Body of pancreas (tissue), 4 donors: ENCODE measurements at places on chromosomes 13 and 19.

DNA sequence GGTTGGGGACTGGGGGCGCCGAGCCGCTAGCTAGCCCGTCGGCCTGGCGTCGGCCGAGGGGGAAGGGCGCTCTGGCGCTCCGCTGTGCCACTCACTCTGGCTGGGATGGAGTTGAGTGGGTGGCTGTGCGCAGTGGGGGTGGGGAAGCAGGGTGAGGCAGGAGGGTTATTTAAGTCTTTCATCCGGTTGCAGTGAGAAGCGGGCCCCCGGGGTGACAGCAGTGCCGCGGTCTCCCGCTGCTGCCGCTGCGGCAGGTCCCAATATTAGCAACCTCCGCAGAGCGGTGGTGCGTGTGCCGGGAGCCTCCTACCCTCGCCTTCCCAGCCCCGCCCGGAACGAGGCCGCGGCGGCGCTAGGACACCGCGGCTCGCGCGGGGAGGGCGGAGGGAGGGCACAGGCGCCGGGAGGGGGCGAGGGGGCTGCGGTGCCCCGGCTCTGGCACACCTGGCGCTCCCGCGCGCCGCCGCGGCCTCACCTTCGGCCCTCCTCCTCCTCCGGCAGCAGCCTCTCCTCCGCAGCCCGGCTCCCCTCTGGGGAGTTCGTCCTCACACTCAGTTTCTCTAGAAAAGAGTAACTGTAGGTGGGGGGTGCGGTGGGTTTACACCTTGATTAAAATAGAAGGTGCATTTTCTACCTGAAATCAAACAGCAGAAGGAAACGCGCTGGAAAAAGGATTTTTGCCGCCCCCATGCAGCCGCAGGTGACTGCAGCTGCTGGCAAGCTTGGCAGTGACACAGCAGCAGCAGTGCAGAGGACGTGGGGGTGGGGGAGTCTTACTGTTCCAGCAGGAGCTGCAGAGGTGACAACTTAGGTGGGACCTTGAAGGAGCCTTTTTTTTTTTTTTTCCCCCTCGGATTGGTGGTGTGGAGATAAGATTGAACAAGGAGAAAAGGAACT lies 4.5 kb downstream of the FGF9 start:
- DNase-seq: peak; percentile 56

DNA sequence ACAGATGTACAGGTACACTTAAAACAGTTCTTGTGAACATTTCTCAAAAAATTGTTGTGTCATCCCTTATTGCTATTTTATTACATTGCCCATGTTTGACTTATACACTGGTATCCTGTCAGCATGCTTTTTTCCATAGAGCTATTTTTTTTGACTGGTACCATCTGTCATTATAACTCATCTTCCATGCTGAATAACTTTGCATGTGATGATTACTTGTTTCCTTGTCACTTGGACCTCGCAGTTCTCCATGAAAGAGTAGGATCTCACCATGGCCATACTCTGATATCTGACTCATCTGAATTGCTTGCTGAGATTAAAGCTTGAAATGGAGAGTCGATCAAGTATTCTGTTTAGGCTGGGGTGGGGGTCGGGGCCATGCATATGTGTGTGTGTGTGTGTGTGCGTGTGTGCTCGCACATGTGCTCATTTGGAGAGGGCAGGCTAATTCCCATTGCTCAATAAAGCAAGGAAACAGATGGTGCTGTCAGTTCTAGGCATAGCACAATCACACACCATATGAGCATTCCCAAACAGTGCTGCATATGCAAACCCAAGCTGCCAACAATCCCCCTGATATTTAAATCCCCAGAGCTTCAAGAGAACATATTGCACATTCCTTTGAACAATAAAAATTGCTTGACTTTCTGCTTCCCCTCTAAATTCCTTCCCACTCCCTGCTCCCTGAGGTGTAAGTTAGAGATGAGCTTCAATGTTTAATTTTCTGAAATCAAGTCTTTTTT lies 62.9 kb downstream of the NHLRC3 start:
- no peak for DNase-seq

DNA sequence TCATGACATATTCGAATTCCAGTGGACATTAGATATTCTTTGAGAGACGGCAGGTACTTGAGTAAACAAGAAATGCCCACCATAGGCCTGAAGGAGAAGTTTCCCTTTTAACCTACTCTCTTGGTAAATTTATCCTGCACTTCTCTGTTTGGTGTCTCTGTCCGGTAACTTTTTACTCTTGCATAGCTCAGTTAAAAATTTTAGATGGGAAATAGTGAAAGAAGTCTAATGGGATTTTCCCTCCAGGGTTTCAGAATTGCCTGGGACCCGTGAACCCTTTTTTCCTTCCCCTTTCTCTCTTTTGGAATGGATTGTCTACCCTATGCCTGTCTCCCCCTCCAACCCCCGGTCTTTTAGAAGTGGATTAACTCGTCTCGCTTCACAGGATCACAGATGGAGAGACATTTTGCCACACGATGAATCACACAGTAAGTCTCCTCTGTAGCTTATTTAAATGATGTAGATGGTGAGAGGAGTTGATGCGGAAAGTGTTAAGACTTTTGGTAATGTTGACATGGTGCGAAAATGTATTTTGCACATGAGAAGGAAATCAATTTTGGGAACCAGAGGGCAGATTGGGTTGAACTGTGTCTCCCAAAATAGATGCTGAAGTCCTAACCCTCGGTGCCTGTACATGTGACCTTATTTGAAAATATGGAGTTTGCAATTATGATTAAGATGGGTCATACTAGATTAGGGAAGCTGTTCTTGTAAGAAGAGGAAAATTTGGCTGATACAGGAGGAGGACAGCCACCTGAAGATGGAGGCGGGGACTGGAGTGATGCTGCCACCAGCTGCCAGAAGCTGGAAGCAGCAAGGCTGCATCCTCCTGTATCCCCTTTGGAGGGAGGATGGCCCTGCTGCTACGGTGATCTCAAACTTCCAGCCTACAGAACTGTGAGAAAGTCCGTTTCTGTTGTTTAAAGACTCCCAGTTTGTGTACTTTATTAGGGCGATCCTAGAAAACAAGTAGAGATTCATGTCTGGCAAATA lies 711 bp upstream of the MIPEP start:
- DNase-seq: no peak

DNA sequence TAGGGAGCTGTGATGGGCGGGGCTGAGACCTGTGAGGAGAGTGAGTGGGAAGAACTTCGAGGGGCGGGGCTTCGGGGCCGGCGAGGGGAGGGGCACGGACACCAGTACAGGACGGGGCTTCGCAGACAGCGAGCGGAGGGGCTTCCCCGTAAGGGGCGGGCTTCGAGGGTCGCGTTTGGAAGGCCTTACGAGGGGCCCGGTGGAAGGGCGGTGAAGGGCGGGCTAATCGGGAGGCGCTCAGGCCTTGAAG lies 4.1 kb upstream of the EMP3 start:
- peak; percentile 97 for DNase-seq

- no peak for DNase-seq
Measured at GRCh38 chr13:30570691-30571090, 47.0 kb upstream of the USPL1 start.

DNA sequence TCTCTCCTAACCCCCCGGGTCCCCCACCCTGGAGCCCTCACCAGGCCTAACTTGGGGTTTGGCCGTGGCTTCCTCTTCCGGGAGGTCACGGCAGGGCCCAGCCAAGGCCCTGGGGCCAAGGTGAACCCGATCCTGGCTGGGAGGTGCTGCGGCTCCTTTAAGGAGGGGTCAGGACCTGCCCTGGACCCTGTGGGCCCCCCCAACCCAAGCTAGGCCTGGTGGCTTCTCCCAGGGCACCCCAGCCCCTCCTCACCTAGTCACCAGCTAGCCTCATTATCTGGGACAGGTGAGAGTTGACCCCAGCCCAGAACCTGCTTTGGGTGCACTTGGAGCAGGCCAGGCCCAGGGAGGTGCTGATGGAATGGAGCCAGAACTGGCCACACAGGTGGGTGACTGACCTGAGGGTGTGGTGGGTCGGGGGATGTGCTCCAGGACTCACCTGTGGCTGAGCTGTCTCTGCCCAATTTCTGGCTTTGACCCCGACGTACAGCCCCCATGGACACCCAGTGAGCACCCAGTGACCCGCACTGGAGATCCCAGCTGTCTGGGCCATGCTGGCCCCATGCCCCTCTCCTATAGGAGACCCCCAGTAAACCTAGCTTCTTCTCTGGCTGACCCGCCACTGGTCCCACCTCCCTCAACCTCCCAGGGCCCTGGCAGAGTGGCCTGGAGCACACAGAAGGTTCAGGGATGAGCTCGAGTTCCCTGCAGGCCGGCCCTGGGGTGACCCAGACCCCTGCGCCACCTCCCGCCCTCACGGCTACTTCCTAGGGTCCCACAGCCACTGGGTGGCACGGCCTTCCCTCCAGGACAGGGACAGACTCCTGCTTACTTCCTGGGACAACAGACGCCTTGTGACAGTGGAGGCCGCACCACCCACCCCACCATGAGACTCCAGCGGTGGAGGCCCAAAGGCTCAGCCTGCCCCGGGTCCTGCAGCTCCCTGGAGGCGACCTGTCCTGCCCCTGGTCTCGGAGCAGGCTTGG lies 6.7 kb upstream of the MKNK2 start:
- DNase-seq: no peak

DNA sequence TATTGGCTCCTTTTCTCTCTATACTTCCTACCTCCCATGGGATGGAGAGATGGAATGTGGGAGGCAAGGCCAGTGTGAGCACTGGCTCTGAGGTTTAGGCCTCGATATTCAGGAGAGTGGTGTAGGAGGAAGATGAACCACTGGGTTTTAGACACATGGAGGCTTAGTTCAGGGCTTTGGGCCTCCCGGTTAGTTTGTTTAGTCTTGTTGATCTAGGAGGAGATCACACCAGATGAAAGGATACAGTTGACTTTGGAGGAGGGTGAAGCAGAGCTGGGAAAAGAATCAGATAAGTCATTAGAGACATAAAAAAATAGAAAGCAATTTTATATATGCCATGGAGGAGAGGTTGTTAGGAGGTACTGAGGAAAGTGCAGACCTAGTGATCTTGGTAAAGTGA lies 30.9 kb downstream of the RNASEH2B start:
- no peak for DNase-seq

- DNase-seq: no peak
Measured at GRCh38 chr19:29586401-29586800, 19.7 kb upstream of the POP4 start.

GRCh38 chr13:98890186-98890585 lies 87.7 kb downstream of the DOCK9 start:
- DNase-seq: no peak

GRCh38 chr19:5078182-5078581 lies 109.3 kb downstream of the KDM4B start:
- DNase-seq: no peak

DNA sequence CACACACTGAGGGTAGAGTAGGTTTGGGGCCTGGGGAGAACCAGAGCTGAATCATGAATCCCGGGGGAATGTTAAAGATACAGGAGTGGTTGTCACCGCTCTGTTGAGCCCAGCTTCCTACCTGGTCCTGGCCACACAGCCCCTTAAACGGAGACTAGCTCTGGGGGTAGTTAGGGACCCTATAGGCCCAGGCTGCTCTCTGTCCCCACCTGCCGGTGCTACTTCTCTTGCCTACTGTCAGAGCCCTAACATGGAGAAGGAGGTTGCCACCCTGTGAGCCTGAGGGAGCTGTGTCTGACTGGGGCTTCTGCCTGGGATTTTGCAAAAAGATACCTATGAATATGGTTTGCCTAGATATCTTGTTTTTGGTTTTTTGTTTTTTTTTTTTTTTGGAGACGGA lies 36.6 kb upstream of the ZNF429 start:
- DNase-seq: peak; percentile 16

DNA sequence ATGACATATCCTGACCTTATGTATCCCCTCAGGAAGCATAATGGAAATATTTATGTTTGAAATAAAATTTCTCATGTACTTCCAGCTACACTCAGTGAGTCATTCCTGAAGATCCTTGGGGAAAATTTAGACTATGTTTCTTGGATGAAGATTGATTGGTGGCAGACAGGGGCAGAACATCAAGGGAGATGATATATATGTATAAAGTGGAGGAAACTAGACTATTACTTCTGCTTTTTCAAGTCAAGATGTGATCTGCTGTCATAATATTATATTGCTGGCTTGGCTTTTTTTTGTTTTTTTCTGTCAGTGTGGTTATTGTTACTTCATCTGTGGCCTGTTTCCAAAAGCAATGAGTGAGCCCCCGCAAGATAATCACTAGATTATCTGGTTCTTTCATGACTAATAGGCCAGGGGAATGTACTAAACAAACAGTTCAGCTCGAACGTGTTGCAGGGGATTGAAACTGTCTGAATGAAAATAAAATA lies 87.2 kb upstream of the TNFSF11 start:
- DNase-seq: no peak

GRCh38 chr13:113455384-113455783 lies 2.1 kb upstream of the ADPRHL1 start:
- DNase-seq: no peak

DNA sequence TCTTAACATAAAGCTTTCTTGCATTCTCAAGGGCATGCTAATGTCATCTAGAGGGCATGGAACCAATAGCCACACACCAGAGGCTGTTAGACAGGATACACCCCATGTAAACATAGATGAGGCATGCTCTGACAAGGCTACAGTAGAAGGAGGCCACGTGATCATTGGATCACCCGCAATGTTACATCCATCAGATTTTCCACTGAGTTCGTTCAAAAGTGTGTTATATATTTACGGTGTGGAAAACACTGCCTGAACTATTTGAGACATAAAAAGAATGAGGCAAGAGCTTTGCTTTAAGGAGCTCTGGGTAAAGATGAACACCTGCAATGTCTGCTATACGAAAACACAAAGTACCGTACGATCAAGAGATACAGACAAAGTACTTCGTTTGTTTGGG lies 817.5 kb upstream of the SLC10A2 start:
- DNase-seq: no peak

GRCh38 chr13:45231722-45232121 lies 30.9 kb upstream of the KCTD4 start:
- no peak for DNase-seq

- DNase-seq: peak; percentile 23
Measured at GRCh38 chr19:55257461-55258420, 1.1 kb downstream of the PPP6R1 start.

GRCh38 chr13:64130600-64130999 lies 2715.0 kb upstream of the PCDH20 start:
- no peak for DNase-seq
